SK-N-MC (cell line): ENCODE measurements at places on chromosomes 1 and 21.

- no peak for DNase-seq
These were observed 181.4 kb upstream of the KIAA0040 start for GRCh38 chr1:175373786-175374623.

- no peak for DNase-seq
These were observed 52.0 kb upstream of the RAVER2 start for GRCh38 chr1:64692911-64693310.

DNA sequence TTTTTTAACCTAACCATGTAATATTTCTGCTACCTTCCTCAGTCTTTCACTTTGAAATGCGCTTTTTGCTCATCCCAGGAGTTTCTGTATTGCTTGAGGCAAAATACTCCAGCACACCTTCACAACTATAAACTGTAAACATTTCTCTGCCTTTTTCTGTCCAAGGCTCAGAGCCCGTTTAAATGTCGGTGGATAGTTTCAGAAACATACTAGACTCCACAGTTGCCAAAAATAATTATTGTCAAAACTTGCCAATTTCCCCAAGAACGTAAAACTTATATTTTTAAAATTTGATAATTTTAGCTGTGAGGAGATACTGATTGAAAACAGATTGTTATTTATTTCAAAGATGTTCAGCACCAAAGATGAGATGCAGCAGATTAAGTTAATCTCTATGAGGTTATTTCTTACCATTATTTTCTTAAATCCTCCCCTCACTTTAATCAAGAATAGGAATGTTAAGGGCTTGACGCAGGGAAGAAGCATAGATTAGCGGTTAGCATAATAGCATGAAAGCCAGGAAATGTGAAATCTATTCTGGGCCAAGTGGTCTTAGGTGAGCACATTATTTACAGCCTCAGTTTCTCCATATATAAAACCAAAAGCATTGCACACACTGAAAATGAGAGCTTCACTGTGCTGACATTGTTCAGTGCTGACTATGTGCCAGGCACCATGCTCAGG, 91.5 kb upstream of the ESRRG start:
- DNase-seq, result no peak

DNA sequence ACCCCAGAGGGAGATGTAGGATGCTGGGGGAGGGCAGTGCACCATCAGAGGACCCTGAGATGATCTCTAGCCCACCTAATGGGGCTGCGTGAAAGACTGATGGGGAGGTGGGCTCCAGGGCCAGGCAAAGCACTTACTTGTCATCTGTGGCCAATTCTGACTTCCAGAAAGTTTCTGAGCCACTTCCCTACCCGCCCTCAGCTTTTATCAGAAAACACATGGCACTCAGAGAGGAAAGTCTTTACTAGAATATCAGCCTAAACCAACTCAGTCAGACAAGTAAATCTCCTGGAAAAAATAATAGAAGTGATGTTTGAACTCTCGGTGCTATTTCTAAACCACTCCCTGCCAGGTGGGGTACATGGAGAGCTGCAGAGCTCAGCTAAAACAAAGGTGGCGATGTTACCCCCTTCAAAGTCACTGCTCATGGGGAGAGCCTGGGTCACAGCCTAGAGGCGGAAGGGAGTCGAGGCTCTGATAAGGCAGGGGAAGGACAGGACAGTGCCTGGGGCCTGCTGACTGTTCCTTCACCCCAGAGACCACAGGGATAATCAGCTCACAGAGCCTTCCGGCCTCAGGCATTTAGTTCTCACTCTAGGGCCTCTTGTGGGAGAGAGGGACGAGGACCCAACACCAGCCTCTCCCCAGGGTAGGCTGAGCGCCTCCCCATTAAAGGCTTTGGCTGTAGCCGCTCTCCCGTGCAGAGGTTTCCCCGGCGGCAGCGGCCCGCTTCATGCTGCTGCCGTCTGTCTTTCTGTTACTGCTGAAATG, 14.2 kb downstream of the SMIM12 start:
- DNase-seq, result no peak
